ENCODE measurements at places on chromosomes 11 and 22.

DNA sequence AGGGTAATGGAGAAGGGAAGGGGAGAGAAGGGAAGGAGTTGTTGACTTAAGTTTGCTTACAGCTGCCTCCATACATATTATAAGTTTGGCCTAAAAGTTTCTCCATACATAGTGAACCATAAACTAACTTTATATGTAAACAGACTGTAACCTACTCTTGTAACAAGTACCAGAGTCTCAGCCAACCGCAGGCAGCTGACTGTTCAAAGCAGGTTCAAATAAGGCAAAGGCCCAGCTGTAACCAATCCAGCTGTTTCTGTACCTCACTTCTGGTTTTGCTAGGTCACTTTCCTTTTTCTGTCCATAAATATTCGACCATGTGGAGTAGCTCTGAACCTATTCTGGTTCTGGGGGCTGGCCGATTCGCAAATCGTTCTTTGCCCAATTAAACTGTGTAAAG is 591.2 kb downstream of the INSC start:
- DNase-seq = no peak

GRCh38 chr11:37671321-37671720 is 1073.3 kb upstream of the RAG2 start:
- DNase-seq = no peak

GRCh38 chr11:123942413-123942812 is 1.2 kb downstream of the OR6T1 start:
- no peak for DNase-seq

- DNase-seq = no peak
Observed at GRCh38 chr22:40504285-40505249, 132.0 kb downstream of the MRTFA start.

DNA sequence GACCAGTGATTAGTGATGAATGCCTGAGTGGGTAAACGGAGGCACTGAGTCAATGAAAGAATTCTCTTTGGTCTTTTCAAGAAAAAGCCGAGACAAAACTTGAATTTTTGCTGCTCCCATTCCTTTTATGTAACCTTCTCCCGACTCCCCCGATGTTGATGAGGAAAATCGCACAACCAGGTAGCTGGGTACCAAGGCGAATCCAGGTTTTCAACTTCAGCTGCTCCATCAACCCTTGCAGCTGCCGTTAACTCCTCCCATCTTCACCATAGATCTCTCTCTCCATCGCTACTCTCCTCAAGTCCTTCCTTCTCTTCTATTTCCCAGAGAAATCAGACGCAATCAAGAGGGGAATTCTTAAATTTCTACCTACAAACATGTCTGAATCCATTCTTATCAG is 611 bp upstream of the USP2 start:
- no peak for DNase-seq

GRCh38 chr11:95074792-95075563 is 8.3 kb downstream of the SRSF8 start:
- peak; percentile 42 for DNase-seq

DNA sequence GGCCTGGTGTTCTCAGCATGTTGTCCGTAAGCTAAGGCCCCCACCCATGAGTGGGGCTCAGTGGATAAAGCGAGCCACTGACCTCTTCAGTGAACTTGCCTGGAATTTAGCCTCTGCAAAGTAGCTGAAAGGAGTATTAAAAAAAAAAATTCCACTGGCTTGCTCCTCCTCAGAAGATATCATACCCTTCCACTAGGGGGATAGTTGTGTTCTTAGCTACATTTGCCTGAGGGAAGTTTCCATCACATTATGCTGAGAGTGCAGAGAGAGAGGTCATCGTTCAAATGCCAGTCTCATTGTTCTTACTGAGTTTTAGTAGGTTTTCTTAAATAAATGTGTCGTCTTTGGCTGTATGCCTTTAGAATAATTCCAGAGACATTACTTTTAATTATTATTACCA is 879.7 kb downstream of the JRKL start:
- no peak for DNase-seq

DNA sequence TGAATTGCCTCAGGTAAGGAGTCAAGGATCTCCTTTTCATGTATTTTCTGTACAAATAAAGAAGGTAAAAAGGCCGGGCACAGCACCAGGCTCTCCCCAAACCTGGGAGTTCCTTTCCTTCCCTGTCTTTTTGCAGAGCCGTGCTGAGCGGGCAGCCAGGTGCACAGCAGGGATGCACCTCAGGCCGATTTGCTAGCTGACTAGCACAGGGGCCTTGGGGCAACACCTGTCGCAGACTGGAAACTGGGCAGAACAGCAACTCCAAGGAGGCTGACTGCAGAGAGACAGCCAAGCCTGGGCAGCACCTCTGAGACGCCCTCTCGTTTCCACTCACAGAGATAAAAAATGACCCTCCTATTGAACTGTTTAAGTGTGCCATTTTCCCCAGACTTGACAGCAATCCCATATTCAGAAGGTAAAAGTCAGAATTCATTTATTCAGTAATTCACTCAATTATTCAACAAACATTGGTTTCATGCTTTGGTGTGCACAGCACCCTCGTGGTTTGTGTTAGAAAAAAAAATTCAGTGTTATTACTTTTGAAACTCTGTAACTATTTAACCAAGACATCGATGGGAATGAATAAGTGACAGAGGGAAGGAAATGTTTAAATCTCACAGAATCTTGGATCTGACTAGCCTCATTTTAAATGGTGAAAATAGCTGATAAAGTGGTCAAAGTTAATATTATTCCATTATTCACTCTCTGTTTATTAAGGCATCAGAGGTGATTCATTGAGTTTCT is 120.9 kb downstream of the GALNT18 start:
- no peak for DNase-seq

- DNase-seq = no peak
Observed at GRCh38 chr22:27585141-27585540, 216.4 kb downstream of the MN1 start.

DNA sequence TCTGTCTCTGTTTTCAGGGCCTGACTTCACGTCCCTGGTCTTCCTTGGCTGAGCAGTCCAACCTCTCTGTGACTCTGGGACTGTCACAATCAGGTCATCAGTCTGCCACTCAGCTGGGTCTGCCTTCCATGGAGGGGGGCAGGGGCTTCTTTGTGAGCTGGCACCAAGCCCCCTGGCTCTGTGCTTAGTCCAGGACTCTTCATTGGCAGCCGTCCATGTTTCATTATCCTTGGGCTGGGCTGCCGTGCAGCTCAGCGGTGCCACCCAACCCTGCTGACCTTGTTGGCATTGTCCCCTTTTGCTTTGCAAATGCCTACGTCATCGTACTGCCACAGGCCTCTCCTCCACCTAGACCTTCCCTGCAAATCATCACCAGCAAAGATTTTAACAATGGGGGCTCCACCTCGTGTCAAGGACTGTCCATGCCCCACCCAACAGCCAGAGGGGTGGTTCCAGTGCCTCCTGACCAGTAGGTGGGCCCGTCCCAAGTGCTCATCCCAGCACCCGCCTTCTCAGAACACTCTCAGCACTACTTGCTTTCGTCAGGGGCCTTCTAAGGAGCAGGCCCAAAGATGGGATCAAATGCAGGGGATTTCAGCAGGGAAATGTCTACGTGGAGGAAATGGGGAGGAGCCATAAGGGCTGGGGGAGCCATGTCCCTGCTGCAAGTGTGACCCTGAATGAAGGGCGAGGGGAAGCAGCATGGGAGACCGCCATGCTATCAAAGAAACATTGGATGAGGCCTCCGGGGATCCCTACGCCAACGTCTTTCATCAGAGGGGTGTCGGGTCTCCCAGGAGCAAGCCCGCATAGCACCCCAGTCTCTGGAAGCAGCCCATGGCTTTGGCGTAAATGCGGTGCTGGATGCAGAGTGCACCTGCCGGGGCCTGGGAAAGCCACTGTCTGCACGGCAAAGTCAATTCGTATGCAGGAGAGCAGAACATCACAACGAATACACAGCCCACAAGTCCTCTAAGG is 18.2 kb downstream of the KRTAP5-6 start:
- peak; percentile 59 for DNase-seq

DNA sequence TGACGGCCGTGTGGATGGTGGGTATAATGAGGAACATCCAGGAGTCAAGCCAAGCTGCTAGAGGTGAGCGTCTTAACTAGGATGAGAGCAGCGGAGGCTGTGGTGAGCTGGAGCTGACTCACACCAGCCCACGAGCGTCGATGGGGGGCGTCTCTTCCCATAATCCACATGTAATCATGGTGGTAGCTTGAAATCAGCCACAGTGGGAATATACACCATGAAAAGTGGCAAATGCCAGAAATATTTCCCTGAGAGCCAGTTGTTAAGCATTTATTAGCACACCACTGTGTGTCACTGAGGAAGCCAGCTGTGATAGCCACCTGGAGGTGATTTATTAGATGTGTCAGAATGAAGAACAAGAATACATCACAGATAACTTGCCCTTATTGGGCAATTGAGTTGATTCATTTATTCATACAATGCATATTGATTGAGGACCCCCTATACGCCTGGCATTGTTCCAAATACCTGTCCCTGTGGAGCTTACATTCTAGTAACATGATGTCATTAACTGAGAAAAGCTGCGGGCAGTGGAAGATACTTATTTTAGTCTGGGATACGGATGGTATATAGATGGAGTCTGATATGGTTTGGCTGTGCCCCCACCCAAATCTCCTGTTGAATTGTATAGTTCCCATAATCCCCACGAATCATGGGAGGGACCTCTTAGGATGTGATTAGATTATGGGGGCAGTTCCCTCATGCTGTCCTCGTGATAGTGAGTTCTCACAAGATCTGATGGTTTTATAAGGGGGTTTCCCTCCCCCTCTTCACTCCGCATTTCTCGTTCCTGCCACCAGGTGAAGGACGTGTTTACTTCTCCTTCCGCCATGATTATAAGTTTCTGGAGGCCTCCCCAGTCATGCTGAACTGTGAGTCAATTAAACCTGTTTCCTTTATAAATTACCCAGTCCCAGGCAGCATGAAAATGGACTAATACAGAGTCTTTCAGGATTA is 473.4 kb downstream of the METTL15 start:
- DNase-seq = no peak

DNA sequence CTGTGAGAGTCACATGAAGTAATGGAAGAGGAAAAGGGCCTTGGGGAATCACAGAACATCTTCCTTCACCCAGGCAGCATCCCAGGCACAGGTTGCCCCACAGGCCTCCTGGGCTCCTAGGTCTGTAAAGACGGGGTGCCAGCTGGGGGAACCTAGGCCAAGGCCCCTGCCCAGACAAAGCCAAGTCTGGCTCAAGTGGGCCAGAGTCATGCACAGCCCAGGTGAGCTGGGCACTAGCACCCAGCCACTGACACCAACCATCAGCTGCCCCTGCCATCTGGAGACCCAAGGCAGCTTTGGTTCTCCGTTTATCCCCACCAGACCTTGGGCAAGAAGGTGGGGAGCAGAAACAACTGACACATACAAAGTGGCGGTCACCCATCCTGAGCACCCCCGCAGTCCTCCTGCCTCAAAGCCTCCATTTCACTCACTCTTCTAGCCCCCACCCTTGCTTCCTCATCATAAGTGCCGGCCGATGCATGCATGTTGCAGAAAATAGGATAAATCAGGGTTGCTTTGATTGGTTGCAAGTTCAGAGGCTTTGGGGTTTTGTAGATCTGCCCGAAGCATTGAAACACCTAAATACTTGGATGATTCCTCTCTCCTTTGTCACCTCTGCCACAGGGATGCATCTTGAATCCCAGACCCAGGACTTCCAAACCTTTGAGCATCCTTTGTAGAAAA is 26.5 kb upstream of the TMPRSS4 start:
- no peak for DNase-seq

DNA sequence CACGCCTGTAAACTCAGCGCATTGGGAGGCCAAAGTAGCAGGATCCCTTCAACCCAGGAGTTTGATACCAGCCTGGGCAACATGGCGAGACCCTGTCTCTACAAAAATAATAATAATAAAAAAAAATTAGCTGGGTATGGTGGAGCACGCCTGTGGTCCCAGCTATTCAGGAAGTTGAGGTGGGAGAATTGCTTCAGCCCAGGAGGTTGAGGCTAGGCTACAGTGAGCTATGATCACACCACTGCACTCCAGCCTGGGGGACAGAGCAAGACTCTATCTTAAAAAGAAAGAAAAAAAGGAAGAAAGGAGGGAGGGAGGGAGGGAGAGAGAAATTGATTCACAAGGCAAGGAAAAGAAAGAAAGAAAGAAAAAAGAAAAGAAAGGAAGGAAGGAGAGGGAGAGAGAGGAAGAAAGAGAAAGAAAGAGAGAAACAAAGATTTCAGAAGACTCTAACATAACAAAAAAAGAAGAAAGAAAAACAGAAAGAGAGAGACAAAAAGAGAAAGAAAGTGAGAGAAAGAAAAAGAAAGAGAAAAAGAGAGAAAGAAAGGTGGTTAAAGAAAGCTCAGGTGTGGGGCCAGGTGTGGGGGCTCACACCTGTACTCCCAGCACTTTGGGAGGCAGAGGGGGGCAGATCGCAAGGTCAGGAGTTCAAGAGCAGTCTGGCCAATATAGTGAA is 37.3 kb upstream of the MYH9 start:
- DNase-seq = no peak

- no peak for DNase-seq
Observed at GRCh38 chr11:27916541-27917100, 191.3 kb downstream of the KIF18A start.

- DNase-seq = peak; percentile 41
Observed at GRCh38 chr11:93225662-93226061, 27.9 kb upstream of the SLC36A4 start.

- no peak for DNase-seq
Observed at GRCh38 chr11:71181566-71181965, 70.8 kb downstream of the SHANK2 start.

DNA sequence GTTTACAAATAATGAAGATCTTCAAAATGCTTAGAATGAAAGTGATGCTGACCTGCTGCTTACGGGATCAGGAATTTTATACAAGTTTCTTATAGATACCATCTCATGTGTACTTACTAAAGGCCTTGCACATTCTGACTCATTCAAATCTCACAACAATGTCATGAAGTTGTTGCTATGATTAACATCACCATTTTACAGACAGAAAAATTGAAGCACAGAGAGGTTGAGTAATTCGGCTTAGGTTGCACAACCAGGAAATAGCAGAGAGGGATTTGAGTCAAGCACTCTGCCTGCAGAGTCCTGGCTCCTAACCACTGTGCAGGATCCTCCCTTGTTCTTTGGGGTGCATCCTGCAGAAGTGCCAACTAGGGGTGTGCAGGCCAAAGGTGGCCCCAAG is 471.9 kb downstream of the MIAT start:
- no peak for DNase-seq

DNA sequence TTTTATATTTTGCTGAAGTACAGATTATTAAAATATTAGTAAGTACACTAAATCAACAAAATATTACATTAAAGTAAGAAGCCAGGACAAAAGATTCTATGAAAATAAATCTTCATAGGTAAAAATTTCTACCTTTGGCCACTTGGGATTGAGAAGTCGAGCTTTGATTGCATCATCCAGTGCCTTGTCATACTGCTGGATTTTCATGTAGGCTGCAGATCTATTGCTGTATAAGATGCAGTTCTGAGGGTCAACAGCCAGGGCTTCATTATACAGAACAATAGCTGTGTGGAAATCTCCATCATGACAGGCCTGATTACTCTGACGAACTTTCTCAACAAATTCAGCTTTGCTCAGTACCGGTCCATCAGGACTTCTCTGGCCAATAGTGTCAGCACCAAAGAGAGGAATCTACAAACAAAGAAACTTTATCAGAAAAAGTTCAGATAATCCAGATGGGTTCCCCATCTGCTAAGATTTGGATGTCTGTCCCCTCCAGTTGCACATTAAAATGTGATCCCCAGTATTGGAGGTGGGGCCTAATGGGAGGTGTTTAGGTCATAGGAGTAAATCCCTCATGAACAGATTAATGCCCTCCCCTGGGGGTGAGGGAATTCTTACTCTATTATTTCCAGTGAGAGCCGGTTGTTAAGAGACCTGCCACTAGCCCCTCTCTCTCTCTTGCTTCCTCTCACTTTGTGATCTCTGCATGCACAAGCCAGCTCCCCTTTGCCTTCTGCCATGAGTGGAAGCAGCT is 50.0 kb downstream of the TTC28 start:
- no peak for DNase-seq

Data from NCI-H2029 (cell line).